Brain pericyte (primary cell): ENCODE measurements at places on chromosomes 12 and 14.

GRCh38 chr12:92571169-92571568 is 131.6 kb upstream of the PLEKHG7 start:
- DNase-seq = no peak

DNA sequence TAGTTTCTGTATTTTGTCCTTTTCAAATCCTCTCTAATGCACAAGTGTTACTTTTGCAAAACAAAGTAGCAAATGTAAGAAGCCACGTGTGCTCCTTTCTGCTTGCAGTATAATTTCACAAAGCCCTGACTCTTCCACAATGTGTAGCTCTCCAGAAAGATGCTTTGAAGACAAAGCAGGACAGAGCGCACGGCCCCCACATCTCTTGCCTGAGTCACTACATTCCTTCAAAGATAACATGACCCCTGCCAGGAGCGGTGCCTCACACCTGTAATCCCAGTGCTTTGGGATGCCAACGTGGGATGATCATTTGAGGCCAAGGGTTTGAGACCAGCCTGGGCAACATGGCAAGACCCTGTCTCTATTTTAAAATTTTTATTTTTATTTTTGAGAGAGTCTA is 40.5 kb downstream of the JAG2 start:
- no peak for DNase-seq

DNA sequence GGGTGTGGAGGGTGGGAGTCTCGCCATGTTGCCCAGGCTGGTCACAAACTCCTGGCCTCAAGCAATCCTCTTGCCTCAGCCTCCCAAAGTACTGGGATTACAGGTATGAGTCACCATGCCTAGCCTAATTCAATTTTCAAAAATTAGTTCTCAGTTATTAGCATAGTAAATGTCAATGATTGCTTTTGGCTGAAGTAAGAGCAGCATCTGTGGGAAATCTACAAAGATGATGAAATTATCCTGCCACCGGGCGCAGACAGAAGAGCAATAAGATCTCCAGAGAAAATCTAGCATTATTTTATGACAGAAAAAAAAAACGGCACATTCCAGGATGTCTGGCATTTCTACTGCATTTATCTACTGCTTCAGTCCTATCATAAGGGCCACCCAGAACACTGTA is 97.9 kb upstream of the DAAM1 start:
- no peak for DNase-seq

DNA sequence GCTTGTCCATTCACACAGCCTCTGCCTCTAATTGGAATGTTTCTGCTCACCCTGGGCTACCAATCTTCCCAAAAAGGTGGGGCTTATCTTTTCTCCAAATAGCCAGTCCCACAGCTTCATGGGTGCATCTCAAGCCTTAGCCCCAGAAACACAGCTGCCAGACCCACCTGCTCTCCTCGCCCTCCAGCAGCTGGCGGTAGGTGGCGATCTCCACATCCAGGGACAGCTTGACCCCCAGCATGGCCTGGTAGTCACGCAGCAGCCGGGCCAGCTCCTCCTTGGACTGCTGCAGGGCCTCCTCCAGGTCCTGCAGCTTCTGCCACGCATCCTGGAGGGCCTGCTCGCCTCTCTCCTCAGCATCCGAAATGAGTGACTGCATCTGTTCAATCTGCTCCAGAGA is 11.1 kb downstream of the KRT77 start:
- no peak for DNase-seq

GRCh38 chr12:87120440-87120839 is 864.2 kb upstream of the MGAT4C start:
- DNase-seq = no peak

GRCh38 chr14:32327255-32327961 is 1.7 kb upstream of the AKAP6 start:
- no peak for DNase-seq

- DNase-seq = no peak
Observed at GRCh38 chr12:132557291-132558015, 52.9 kb downstream of the LRCOL1 start.

GRCh38 chr12:87233671-87234070 is 795.5 kb downstream of the C12orf50 start:
- DNase-seq = no peak

DNA sequence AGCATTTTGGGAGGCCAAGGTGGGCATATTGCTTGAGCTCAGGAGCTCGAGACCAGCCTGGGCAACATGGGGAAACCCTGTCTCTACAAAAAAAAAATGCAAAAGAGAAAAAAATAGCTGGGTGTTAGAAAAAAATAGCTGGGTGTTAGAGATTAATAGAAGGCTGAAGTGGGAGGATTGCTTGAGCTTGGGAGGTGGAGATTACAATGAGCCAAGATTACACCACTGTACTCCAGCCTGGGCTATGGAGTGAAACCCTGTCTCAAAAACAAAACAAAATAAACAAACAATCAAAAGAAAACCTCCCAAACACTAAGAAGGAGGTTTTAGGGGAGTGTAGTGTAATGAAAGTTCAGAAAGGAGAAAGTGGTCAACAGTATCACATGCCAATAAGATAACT is 202.1 kb downstream of the FLRT2 start:
- DNase-seq = no peak

DNA sequence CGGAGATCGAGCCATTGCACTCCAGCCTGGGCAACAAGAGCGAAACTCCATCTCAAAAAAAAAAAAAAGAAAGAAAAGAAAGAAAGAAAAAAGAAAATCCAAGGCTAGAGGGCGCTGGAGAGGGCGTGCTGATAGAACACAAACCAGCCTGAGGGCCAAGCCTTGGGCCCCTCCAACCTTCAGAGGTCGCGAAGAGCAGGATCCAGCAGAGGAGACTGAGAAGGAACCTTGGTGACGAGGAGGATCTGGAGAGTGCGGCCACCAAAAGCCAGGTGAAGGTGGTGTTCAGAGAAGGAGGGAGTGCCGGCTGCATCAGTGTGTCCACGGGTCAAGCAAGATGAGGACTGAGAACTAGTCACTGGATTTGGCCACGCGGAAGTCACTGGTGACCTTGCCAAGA is 4.1 kb upstream of the DYNC1H1 start:
- no peak for DNase-seq

DNA sequence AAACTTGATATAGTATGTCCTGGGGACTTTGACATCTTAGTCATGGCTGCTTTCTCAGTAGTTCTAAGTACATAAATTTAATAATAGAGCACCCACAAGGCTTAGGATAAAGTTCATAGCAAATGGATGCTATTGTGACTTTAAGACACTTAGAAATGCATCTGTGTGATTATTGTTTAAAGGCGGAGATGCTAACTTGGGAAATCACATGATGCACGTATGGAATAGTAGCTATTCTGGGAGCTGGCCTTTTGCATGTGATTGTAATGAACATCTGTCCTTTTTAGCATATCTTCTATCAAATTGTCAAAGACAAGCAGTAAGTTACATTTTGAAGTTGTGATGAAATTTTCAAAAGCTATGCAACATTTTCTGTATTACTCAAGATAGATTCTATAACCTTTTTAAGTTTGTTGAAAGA is 46.7 kb upstream of the ATP2A2 start:
- no peak for DNase-seq

DNA sequence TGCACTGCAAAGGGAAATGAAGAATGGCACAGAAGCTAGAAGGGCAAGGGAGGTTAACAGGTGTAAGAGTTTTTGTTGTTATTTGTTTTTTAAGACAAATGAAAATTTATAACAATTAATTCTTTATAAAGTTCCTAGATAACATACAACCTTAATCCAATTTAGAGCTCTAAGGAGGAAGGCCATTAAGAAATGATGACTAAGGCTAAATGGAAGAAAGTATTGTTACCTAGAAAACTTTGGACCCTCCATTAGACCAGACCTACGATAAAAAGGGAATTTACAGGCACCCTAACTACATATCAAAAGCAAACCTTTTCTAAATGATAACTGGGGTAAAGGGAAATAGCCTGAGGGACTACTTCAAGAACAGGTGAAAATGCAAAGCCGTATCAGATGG is 130.8 kb downstream of the PRKD1 start:
- no peak for DNase-seq
